ENCODE measurements at places on chromosomes 2 and 18.

DNA sequence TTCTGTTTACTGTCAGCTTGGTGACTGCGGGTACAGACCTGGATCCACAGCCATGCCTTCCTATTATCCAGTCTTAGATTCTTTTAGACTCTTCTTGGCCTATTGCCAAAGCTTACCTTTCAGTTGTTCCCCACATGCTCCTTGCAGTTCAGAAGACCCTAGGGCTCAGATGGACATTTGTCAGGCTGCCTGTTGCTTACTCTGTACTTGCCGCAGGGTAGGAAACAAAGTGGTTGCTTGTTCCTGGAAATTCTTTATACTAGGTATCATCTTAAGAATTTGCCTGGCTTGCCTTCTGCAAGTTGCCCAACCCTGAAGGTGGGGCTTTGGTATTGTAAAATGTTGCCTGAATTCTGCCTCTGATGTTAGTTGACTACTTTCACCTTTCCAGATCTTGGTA is 24.4 kb downstream of the CD28 start:
- DNase-seq = no peak

DNA sequence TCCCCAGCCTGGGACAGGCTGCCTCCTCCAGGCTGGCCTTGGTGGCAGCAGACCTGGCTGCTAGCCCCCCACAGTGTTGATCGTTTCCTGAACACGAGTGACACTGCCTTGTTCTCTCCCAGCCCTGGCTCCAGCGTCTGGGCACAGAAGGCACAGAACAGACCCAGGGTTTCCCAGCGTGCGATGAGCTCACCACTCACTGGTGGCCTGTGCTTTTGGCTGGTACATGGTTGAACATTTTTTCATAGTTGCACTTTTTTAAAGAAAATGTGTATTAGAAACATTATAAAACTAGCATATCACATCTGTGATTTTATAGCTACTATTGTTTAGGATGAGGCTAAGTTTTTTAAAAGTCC is 40.9 kb downstream of the SCTR start:
- no peak for DNase-seq

DNA sequence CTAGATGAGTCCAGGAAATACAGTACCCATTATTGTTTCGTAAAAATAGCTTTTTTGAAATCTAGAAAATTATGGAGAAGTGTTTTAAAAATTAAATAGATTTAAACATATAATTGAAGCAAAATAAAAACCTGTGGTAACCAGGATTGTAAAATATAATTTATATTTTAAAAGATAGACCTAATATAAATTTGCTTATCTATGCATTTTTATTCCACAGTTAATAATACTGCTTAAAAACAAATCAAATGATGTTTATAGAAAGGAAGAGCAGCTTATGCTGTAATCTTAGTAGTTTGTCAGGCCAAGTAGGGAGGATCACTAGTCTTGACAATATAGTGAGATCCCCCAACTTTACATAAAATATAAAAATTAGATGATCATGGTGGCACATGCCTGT is 388.9 kb upstream of the CNTNAP5 start:
- no peak for DNase-seq

DNA sequence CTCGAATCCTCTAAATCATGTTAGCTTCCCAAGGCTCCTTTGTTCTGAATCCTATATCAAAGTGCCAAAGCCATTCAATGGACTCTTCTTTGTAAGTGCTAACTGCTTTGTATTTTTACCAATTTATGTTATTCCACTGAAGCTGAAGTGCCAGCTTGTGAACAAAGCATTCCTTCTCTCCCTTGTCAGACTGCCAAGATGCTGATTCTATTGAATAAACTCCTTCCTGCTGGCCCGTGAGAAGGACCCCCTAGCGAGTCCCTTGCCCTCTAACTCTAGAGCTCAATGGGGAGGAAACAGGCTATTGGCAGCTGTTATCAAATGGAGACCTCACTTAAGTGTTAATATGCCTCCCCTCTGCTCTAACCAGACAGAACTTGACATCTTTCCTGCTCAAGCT is 1097.9 kb upstream of the CNTNAP5 start:
- peak; percentile 5 for DNase-seq

GRCh38 chr2:74499940-74500577 is 656 bp upstream of the LBX2 start:
- DNase-seq = no peak

GRCh38 chr18:79684787-79685186 is 5.2 kb downstream of the CTDP1 start:
- DNase-seq = no peak
